ENCODE measurements at places on chromosomes 5 and 9. TPM values are rescaled to one million over a fixed set of nuclear protein-coding genes. Genes with fewer than 3 reads are reported as not detected.

The TESK1 gene
- total RNA-seq, result 5.2 TPM

DNA sequence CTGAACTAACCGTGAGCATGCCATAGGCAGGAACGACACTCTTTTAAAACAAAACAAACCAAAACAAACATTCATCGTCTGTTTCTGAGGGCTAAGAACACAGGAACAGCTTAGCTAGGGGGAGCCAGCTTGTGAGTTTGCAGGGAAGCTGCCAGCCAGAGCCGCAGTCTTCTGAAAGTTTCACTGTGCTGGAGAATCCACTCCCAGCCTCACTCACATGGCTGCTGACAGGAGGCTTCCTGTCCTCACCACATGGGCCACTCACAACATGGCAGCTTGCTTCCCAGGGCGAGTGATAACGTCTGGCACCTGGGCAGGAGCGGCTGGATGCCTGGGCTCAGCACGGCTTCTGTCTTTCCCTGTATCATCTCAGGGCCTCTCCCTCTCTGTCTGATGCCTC, 275.2 kb downstream of the MSX2 start:
- DNase-seq, result no peak

DNA sequence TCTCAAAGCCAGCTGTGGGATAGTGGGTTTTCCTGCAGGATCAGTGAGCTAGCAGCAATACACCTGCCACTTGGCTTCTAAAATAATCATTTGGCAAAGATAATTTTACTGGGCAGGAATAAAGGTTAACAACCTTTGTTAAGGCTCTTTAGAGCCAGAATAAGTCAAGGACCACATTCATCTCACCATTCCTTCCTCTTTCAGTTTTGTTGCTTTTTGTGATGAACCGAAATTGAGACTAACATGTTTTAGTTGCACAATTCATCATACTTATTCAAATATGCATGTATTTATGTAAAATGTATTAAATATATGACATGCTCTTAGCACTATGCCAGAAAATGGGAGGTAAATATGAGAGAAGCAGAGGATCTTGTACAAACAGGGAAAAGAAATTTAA, 824.4 kb upstream of the TYRP1 start:
- DNase-seq, result no peak

DNA sequence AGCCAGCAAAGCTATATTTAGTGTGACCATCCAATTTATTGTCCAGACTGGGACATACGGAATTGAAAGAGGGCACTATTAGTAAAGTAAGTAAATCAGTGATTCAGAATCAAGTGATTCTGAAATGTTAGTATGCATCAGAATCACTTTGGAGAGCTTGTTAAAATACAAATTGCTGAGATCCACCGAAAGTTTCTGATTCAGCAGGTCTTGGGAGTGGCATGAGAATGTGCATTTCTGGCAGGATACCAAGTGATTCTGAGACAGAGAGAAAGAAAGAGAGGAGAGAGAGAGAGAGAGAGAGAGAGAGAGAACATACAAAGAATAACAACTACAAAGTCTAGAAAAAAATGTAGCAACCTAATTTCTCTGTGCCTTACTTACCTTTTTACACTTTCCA, 65.4 kb upstream of the ASTN2 start:
- no peak for DNase-seq

DNA sequence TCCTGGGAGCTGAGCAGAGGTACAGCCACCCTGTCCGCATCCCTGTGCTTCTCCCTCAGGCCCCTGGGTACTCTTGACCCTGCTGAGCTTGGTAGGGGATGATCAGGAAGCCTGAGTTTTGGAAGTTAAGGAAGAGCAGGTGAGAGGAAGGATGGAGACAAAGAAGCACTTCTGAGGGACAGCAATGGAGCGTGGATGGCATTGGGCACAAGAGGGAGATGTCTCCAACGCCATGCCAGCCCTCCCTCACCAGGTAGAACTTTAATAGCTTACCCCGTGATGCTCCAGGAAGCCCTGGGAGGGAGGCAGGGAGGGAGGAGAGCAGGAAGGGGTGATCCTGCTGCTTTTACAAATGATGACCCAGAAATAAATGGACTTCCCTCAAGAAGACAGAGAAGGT, 29.9 kb upstream of the SMU1 start:
- DNase-seq, result no peak

The ADGRD2 gene
- total RNA-seq, result 0.43 TPM

GRCh38 chr5:40396317-40396716, 283.4 kb upstream of the PTGER4 start:
- DNase-seq, result no peak

The CD14 gene
- total RNA-seq, result not detected

The TNC gene
- 54.9 TPM for total RNA-seq

The GNAQ gene
- 87.9 TPM for total RNA-seq

DNA sequence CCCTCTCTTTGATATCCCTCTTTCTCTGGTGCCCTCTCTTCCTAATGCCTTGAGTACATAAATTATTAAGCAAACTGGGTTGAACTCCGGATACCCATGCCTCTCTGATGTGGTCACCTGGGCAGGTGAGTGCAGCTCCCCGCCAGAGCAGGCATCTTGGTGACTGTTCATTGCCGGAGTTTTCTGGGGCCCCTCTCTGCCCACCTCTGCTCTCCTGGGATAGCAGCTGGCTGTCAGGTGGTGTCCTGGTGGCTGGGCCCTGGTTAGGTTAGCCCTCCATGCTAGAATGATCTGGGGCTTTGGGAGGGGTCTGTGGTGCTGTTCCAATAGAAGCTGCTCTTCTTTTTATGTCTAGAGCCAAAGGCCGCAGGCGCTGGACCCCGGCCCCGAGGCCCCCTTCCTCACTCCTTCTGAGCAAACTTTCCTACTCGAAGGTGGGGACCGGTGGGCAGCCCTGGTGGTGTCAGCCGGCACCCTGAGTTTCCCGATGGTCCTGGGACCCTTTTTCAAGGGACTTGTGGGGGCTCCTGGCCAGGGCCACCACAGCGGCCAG, 4.9 kb upstream of the SCGB3A1 start:
- DNase-seq, result no peak

DNA sequence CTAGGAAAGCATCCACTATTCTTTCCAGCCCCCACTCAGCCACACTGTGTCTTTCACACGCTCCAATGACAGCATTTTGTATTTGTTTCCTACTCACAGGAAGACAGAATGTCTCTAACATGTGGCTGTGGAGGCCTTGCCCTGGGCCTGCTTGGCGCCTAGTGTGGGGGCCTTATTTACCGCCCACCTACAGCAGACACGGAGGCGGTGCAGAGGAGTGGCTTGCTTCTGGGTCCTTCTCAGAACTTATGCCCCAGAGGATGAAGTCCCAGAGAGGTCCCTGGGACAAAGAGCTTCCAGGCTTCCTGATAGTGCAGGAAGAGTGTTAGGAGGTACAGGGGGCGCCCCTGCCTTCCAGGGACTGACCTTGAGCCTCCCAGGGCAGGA, 8.5 kb upstream of the MRNIP start:
- no peak for DNase-seq

- peak; percentile 39 for DNase-seq
These were observed 909 bp downstream of the NDFIP1 start for GRCh38 chr5:142109331-142110045.

GRCh38 chr5:154440540-154440939, 5.3 kb upstream of the SAP30L start:
- DNase-seq, result no peak

- no peak for DNase-seq
These were observed 121.1 kb upstream of the SEMA6A start for GRCh38 chr5:116695681-116696080.

DNA sequence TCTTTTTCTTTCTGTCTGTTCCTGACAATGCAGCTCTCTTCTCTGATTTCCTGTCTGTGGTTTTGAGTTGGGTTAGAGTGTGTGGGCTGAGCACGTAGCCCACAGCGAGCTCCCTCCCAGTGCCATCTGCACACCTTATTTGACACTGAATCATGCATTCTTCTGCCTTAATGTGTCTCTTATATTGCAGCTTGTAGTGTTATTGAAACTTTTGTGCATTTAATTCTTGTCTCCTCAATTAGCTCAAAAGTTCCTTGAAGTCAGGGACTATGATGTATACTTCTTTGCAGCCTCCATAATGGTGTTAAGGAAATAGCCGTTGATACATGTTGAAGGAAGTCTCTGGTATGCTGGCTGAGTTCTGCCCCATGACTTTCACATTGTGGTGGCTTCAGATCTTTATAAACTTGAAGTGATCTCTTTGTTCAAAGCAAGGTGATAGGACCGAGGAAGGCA, 576.2 kb upstream of the CLINT1 start:
- DNase-seq, result no peak

DNA sequence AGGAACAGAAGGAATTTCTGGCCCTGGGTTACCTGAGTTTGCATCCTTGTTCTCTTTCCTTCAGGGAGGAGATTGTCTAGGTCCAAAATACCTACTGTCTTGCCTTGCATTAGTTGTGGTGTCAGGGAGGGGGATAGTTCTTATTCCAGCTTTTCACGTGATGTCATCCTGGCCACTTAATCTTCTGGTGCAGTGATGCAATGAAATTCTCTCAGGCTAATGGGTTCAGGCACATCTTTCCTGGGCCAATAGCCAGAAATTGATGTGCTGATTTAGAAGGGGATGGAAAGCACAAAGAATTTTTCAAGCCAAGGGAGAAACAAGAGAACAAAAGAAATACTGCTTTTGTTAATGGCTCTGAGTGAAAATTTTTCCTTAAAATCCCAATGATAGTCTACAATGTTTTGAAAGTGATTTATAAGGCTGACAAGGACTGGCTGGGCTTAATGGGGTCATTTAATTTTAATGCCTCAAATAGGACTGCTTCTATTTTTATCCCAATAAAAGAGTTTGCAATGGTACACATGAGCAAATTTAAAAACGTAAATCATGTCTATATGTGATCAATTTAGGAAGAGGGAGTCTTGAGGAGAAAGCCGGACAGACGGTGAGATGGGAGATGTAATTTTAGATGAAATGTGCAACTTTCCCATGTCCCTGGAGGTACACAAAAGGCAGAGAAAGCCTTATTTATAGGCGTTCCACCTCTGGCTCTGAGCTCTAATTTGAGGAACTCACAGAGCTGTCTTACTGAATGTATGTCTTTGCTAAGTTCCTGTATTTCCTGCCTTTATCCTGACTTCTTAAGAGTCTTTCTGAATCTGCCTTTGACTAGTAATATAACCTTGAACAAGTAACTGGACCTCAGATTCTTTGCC, 89.3 kb upstream of the SV2C start:
- DNase-seq, result no peak

GRCh38 chr5:173969167-173970049, 19.6 kb upstream of the C5orf47 start:
- peak; percentile 36 for DNase-seq

The ENTREP1 gene
- 1.8 TPM for total RNA-seq

GRCh38 chr5:80191991-80192398, 63.9 kb downstream of the SERINC5 start:
- DNase-seq, result peak; percentile 67

- no peak for DNase-seq
These were observed 70.8 kb upstream of the STARD4 start for GRCh38 chr5:111582993-111583601.

DNA sequence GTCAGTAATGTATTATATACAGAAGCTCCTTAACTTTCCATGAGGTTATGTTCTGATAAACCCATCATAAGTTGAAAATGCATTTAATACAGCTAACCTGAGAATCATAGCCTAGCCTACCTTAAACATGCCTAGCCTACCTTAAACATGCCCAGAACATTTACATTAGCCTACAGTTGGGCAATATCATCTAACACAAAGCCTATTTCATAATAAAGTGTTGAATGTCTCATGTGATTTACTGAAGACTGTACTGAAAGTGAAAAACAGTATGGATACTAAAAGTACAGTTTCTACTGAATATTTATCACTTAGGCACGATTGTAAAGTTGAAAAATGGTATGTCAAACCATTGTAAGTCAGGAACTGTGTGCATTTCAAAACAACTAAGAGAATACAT, 1.6 kb downstream of the GM2A start:
- DNase-seq, result no peak

DNA sequence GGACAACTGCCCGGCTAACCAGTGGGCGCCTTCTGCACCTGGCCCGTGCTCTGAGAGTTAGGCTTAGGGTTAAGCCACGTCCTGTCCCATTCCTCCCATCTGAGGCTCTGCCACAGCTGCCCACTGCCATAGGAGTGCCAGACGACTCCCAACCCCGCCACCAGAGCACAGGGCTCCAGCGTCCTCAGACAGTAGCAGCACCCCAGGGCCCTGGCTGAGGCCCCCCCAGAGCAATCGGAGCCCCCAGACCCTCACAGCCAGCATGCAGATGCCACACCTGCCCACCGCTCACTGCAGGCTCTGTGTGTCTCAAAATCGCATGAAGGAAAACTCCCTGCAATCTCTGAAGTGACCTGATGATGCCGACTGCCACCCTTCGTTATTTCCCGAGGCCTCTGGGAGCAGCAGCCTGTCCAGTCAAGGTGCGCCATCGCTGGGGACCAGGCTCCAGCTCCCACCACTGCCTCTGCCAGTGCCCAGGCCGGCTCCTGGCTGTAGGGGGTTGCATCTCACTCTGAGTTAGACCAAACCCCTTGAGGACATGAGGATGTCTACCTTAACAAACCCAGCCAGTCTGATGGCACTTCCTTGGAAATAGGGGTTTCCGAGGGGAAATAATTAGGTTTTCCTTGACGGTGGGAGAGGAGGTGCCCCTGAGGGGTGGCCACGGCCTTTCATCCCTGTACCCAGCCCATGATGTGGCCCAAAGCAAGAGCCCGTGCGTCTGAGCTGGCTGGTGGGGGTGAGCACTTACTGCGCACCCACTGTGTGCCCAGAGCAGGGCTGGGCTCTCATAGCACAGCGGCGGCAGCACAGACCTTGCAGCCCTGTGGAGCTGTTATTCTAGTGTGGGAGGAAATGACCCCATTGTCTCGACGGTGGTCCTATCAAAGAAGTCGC, 58.0 kb upstream of the RNF130 start:
- DNase-seq, result no peak

- DNase-seq, result no peak
These were observed 6.8 kb downstream of the LMX1B start for GRCh38 chr9:126620478-126620877.

The CCL27 gene
- 0.67 TPM for total RNA-seq

DNA sequence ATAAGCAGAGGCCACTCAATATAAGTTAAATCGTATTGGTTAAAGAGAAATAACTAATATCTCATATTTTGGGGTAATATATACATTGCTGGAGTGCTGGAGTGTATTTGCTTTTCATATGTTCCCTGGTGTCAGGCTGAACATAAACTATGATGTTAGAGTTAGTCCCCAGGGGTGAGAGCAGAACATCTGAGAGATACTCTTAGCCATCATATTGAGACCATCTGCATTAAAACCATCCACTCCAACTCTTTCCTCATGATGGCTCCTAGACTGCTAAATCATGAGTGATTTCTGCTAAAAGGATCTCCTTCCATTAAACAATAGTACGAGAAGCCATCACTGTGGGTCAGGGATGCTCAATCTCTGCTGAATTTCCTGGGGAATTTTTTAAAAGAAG, 436.2 kb downstream of the DTWD2 start:
- no peak for DNase-seq

- no peak for DNase-seq
These were observed 336.1 kb upstream of the SLC30A5 start for GRCh38 chr5:68757626-68758212.

The TNPO1 gene
- total RNA-seq, result 316 TPM

DNA sequence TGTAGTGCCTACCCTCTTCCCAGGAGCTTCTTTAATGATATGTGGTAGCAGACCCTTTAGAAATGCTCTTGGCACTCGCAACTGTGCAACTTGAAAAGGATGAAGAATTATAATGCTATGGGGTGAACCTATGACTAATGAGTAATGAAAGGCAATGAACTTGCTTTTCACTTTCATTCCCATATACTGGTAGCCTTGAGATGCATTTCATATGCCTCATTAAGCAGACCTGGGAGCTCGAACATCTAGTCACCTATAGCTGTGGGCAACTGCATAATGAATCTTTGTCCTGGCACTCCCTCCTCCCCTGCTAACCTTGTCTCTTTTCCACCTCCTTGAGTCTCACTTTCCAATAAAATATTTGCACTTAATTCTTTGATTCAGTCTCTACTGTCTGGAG, 605.9 kb upstream of the DAB2 start:
- no peak for DNase-seq

The GPR151 gene
- total RNA-seq, result not detected
